ENCODE measurements at places on chromosomes 4 and X. TPM values are rescaled to one million over a fixed set of nuclear protein-coding genes. Genes with fewer than 3 reads are reported as not detected.

DNA sequence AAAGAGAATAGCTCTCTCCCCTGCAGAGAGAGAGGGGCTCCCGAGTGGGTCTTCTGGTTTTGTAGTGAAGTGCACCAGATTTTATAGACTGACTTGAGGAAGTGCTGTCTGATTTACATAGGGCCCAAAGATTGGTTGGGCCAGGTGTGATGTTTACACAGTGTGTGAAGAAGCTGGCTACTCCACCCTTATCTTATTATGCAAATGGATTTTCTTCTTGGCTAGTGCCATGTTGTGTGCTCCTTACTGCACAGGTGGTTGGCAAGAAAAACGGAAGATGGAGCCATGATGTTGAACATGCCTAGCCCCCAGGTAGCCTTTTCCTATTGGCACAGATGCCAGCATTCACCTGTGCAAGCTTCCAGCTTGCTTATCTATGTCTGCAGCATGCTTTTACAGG is 112.4 kb upstream of the ARHGAP24 start:
- no peak for DNase-seq

- no peak for DNase-seq
Measured at GRCh38 chrX:45903781-45904201, 641.4 kb downstream of the ZNF674 start.

DNA sequence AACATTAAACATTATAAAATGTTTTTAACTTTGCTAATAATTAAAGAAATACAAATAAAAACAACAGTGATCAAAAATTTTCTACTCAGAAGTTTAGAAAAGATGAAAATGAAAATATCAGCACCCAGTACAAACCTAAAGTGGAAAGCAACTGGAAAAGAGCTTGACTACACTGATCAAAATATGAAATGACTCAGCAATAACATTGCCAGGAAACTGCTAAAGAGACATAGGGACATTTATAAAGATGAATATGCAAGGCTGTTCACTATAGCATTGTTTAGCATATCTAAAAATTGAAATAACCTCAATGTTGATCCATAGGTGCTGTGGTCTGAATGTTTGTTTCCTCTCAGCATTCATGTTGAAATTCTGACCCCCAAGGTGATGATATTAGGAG is 88.5 kb upstream of the NOCT start:
- DNase-seq = no peak

- DNase-seq = no peak
Measured at GRCh38 chrX:35841872-35842271, 43.7 kb downstream of the MAGEB16 start.

DNA sequence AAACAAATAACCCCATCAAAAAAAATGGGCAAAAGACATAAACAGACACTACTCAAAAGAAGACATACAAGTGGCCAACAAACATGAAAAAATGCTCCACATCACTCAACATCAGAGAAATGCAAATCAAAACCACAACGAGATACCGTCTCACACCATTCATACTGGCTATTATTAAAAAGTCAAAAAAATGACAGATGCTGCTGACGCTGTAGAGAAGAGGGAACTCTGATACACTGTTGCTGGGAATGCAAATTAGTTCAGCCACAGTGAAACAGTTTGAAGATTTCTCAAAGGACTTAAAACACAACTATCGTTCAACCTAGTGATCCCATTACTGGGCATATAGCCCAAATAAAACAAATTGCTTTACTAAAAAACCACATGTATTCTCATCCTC is 671.2 kb upstream of the FTHL17 start:
- no peak for DNase-seq

- DNase-seq = no peak
Measured at GRCh38 chrX:11386001-11386523, 92.8 kb downstream of the AMELX start.

GAGE12J gene
- 0.73 TPM for total RNA-seq
